ENCODE measurements at places on chromosomes 12 and 14. TPM values are rescaled to one million over a fixed set of nuclear protein-coding genes. Genes with fewer than 3 reads are reported as not detected.
A peak's percentile ranks its signal among the peaks of the same experiment; 100 is the strongest.

The ZCCHC8 gene
- total RNA-seq: 8.6 TPM

- H3K36me3 ChIP-seq: no peaks in the 10 kb centered on the region
- H3K27ac ChIP-seq: no peak overlapping the region
- peak; percentile 70 for DNase-seq
- H3K4me3 ChIP-seq: no peak overlapping the region
- H3K27me3 ChIP-seq: no peaks in the 10 kb centered on the region
Measured at GRCh38 chr12:51531978-51532497, 59.0 kb upstream of the SCN8A start.

DNA sequence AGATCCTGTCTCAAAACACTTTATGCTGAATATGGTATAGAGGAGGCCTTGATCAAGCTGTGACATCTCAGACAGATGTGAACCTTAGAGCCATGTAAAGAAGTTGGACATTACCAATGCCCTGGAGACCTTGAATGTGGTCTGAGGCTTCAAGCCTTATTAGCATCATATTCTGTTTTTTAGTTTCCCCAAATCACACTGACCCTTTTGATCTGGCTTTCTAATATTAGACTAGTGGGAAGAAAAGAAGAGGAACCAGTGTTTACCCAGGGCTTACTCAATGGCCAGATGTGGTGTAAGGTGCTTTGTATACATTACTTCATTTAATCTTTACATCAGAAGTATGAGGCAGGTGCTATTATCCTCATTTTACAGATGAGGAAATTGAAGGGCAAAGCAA lies 10.6 kb upstream of the TBPL2 start:
- DNase-seq: no peak
- no peaks in the 10 kb centered on the region for H3K36me3 ChIP-seq
- no peak overlapping the region for H3K27ac ChIP-seq
- no peak overlapping the region for H3K4me3 ChIP-seq

GRCh38 chr14:65476273-65476941 lies 63.9 kb downstream of the FUT8 start:
- DNase-seq: no peak
- no peak overlapping the region for H3K27ac ChIP-seq
- no peaks in the 10 kb centered on the region for H3K4me1 ChIP-seq
- no peaks in the 10 kb centered on the region for H3K36me3 ChIP-seq
- no peaks in the 10 kb centered on the region for H3K27me3 ChIP-seq
- H3K4me3 ChIP-seq: no peak overlapping the region

DNA sequence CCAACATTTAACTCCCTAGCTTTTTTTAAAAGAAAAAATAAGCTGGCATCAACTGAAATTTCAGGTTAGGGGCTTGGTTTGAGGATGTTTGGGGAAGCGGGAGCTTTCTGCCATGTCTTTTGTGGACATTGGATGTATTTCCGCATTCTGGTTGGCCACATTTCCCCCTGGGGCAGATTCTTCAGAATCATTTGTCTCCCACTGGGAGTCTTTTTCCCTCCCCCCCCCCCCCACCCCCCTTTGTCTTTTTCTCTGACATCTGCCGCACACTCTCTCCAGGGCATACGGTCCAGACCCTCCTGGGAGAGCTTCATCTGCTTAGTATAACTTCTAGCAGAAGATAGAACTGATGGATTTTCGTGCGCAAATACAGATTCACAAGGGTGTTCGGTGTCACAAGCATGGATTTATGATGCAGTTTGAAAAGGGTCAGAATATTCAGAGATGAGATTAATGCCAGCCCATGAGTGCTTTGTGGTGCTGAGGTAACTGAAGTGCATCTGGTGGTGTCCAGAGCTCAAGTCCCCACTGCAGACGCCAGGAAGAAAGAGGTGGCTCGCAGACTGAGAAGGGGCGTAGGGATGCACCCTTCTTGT lies 40.2 kb downstream of the ETV6 start:
- H3K27me3 ChIP-seq: no peaks in the 10 kb centered on the region
- no peak for DNase-seq
- no peak overlapping the region for H3K4me3 ChIP-seq
- H3K27ac ChIP-seq: no peak overlapping the region

The CKAP4 gene
- 19.8 TPM for total RNA-seq

DNA sequence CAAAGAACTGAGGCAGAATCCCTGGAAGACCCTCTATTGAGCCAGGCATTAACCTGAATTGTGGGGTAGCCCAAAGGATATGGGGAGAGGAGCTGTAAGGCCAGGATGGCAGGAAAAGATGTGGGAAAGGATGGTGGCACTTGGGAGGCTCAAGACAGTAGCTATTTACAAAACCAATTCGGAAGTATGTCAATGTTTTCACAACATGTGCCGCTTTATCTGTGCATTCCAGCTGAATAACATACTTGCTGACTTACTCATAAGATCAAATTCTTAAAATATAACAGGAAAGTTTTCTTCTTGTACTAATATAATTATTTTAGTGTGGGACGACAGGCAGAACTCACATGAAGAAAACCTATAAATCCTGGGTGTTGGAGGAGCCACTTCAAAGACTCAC lies 10.6 kb downstream of the BBS10 start:
- H3K36me3 ChIP-seq: no peaks in the 10 kb centered on the region
- no peak for DNase-seq
- no peak overlapping the region for H3K27ac ChIP-seq
- no peaks in the 10 kb centered on the region for H3K27me3 ChIP-seq
- H3K4me3 ChIP-seq: no peak overlapping the region

- no peaks in the 10 kb centered on the region for H3K4me1 ChIP-seq
- H3K27me3 ChIP-seq: no peaks in the 10 kb centered on the region
- no peak overlapping the region for H3K27ac ChIP-seq
- H3K4me3 ChIP-seq: no peak overlapping the region
- H3K36me3 ChIP-seq: no peaks in the 10 kb centered on the region
Measured at GRCh38 chr12:63305901-63306875, 155.2 kb upstream of the AVPR1A start.

DNA sequence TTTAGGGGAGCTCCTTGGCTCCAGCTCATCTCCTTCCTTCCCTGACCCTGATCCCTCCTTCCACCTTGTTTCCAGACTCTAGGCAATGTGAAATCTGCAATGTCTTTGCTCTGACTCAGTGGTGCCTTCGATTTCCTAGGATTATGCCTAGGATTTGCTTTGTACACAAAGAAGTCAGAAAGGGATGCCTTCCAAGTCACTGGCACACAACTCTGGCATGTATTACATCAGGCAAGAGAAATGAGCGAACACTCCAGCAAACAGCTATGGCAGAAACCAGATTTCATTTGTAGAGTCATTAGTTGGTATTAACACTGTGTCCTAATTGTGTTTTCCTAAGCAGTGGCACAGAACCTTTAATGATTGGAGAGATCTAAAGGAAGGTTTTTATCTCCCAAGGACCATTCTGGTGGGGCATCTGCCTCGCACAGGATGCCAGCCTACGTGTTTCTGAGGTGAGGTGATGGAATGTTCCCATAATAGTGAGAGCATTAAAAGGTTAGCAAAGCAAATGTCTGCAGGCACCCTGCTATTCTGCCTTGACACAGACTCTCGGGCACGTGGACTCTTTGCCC lies 84.9 kb downstream of the WSCD2 start:
- H3K27ac ChIP-seq: no peak overlapping the region
- no peaks in the 10 kb centered on the region for H3K27me3 ChIP-seq
- H3K4me1 ChIP-seq: no peaks in the 10 kb centered on the region
- no peak overlapping the region for H3K4me3 ChIP-seq
